AG04449 (cell line): ENCODE measurements at places on chromosomes 11 and 22.

- DNase-seq: no peak
These were observed 15.8 kb upstream of the WNT7B start for GRCh38 chr22:45992737-45993136.

DNA sequence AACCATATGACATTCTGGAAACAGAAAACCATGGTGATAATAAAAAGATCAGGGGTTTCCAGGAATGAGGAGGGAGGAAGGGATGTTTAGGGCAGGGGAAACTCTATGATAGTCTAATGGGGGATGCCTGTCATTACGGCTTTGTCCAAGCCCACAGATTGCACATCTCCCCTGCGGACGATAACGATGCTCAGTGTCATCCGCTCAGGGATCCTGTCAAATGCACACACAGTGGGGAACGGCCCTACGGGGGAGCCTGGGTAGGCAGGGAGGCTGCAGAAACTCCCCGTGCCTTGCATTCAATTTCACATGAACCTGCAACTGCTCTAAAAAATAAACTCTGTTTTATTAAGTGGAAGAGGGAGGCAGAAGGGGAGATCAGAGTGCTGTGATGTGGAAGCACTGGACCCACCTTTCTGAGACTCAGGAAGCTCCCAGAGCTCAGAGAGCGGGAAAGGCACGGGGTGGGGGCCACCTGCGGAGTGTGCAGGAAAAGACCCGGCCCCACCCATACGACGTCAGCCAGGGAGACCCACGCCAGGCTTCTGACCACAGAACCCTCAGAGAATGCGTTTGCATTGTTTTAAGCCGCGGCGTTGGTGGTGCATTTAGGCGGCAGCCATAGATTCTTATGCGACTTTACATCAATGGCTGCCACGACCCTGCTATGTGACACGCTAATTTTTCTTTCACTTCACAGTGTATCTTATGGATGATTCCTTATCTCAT, 543.5 kb downstream of the BRD1 start:
- no peak for DNase-seq

DNA sequence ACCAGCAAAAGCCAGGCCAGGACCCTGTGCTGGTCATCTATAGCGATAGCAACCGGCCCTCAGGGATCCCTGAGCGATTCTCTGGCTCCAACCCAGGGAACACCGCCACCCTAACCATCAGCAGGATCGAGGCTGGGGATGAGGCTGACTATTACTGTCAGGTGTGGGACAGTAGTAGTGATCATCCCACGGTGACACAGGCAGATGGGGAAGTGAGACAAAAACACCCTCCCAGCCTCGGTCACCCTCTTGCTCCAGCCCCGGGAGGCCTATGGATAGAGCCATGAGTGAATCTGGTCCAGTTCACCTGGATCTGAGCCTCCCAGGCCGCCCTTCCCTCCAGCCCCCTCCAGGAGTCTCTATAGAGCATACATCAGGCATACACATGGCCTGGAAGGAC, 115.2 kb upstream of the IGLL5 start:
- no peak for DNase-seq

DNA sequence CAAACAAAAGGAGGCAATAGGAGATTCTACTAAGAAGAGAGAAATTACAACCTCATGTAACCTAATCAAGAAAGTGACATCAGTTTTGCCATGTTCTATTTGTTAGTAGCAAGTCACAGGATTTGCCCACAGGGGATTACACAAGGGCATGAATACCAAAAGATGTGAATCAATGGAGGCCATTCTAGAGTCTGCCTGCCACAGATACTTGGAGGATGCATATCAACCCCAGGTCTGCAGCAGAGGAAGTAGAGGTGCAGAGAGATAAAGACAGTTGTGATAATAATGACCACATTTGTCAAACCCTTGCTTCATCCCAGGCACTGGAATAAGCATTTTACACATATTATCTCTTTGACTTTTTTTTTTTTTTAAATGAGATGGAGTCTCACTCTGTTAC, 2.4 kb upstream of the ASCC2 start:
- DNase-seq: no peak

GRCh38 chr22:26610072-26610958, 7.5 kb downstream of the CRYBB1 start:
- DNase-seq: peak; percentile 64

GRCh38 chr22:37686002-37686982, at the start of gene NOL12:
Gene NOL12, plus strand, starts transcription at chr22:37686343. Its CDS starts 50 bp downstream, at chr22:37686393.
- no peak for DNase-seq

- no peak for DNase-seq
These were observed 31.4 kb downstream of the RSPH14 start for GRCh38 chr22:23110190-23110921.

DNA sequence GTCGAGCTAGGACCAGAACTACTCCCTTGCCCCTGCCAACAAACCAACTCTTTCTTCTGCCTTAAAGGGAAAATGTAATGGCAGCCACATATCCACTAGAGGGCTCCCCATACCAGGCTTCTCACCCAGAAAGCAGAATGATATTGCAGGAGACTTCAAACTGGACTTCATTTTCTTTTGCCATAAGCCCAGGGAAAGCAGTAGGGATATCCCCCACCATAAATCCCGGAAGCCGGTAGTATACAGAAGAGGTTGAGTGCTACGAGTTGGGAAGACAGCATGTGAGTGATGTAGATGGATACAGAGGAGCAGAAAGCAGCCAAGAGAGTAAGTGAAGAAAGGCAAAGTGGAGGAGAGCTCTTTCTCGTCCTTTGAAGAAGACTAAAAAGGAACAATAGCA, 12.1 kb downstream of the PLAAT5 start:
- DNase-seq: peak; percentile 37

DNA sequence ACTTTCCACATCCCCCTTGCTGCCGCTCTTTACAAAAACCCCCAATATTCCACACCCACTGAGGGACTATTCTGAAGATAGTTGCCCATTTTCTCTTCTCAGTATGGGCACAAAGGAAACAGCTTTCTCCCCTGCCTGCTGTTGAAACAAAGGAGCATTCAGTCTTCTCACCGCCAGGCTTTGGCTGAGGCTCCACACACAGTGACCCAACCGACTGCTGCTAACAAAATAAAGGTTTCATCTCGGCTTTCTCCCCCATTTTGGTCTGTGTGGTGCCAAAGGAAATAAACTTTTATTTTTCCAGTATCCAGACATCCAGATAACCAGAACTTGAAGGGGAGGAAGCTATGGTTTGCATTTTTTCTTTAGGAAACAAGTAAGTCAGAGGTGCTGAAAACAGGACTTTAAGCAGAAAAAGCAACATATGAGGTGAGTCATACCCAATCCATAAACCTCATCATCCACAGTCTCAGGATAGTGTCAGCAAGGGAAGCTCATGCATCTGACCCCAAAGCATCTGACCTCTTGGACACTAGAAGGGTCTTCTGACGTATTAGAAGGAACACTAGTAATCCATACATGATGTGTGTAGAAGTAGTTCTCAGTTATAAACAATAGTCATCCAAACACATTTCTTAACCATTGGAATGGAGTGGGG, 6.4 kb downstream of the CLMP start:
- DNase-seq: no peak

DNA sequence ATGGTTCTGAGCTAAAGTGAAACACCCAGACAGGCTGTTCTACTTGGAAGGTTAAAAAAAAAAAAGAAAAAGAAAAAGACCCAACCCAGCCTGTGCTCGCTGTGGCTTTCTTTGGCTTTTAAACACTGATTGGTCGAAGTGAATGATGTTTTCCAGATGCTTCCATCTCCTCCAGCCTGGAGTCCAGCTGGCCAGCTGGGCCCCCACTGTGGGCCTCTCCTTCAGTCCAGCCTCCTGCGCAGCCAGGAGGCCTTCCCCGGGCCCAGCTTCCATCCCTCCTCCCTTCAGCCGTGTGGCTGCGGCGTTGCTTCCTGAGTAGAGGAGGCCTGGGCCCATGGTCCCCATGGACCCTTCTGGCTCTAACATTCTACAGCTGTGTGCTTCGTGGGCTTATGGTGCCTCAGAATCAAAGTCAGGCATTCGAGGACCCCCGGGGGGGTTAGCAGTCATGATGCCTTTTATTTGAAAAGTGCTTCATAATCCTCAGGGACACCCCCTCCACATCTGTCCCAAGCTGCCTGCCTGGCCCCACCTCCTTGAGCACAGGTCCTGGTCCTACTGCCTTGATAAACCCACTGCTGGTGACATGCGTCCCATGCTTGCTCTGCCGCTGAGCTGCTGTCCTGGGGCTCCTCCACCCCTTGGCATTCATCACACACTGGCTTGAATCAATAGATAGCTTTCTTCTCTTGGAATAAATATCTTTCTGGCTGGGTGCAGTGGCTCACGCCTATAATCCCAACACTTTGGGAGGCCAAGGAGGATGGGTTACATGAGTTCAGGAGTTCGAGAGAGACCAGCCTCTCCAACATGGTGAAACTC, 42.2 kb upstream of the FBLN1 start:
- no peak for DNase-seq

- DNase-seq: no peak
These were observed 16.9 kb upstream of the CDC42BPG start for GRCh38 chr11:64861227-64861975.

GRCh38 chr22:19846620-19847344, 7.9 kb downstream of the GNB1L start:
- no peak for DNase-seq
